Lower leg skin (tissue), 4 donors: ENCODE measurements at places on chromosomes 5 and 9.

- DNase-seq, result no peak
Observed at GRCh38 chr5:40046792-40047191, 622.0 kb upstream of the DAB2 start.

DNA sequence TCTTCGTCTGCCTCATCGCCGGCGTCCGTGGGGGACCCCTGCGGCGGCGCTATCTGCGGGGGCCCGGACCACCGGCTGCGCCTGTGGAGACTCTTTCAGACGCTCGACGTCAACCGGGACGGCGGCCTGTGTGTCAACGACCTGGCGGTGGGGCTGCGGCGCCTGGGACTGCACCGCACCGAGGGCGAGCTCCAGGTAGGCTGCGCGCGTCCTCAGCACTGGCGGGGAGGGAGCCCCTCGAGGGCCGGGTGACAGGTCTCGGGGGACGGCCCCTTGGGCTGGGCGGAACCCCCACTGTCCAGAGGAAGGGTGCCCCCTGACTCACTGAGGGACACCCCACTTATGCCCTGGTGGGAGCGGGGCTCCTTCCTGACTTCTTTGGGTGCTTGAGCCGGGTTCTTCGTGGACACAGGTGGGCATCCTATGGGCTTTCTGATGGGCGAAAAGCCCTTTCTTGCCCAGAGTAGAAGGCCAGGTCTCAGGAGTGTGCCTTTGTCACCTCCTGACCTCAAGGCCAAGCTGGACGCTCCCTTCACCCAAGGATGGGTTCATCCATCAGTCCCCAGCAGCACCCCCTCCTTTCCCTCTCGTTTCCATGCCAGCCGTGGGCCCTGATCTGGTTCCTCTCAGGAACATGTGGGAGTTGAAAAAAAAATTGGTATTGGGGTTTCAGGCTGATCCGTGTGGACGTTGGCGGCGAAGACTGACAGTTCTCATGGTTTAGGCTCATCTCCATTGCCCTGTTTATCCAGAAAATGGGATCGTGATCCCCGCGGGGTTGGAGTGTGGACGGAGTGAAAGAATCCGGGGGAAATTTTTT lies 564 bp downstream of the SLC25A25 start:
- DNase-seq, result peak; percentile 92

GRCh38 chr9:6414247-6414641 lies 1.2 kb downstream of the UHRF2 start:
- DNase-seq, result no peak

DNA sequence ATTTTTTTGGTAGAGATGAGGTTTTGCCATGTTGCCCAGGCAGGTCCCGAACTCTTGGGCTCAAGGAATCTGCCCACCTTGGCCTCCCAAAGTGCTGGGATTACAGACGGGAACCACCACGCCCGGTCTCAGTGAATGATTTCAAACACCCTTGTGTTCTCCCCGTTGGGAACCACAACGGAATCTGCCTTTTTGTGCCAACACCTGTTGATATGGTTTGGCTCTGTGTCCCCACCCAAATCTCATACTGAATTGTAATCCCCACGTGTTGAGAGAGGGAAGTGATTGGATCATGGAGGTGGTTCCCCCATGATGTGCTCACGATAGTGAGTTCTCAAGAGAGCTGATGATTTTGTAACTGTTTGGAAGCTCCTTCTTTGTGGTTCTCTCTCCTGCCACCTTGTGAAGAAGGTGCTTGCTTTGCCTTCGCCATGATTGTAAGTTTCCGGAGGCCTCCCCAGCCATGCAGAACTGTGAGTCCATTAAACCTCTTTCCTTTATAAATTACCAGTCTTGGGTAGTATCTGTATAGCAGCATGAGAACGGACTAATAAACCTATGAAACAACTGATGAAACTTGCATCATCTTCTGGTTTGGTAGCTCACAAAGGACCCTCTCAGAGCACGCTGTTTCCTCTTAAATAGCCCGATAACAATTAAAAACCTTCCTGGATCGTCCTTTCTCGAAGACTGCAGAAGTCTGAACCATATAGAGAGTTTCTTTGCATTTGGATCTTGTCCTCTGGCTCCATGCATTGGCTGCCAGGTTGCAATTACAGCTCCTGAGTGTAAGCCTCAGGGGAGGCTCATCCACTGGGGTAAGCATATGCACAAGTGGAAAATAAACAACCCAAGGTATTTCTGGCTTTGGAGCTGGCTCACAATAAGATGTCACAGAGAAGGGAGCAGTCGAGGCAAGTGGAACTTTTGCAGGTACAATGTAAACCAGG lies 91.5 kb downstream of the SPRY4 start:
- no peak for DNase-seq

DNA sequence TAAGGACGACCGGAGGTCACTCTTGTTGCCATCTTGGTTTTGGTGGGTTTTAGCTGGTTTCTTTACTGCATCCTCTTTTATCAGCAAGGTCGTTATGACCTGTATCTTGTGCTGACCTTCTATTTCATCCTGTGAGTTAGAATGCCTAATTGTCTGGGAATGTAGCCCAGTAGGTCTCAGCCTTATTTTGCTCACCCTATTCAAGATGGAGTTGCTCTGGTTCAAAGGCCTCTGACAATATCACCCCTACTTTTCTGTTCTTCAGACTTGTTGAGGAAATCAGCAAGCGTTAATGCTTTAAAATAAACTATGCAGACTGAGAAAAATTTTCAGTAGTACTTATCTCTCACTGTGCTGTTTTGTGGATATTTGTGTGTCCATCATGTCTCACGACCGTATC lies 92.6 kb downstream of the MTRR start:
- DNase-seq, result no peak

- DNase-seq, result peak; percentile 45
Observed at GRCh38 chr9:132507670-132508469, 74.5 kb upstream of the BARHL1 start.

DNA sequence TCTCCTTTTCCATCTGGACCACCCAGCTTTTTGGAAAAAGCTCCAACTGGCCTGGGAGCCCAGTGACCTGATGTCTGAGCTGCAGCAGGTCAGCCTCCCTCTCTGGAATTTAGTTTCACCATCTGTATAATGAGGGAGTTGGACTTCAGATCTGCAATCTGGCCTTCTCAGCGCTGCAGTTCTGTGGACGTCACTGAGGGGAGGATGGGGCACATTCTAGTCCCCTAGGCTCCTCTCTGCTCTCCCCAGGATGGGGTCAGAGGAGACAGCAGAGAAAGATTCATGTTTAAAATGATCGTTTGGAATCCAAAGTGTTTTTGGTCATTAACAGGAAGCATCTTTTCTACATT lies 10.2 kb downstream of the OR13J1 start:
- DNase-seq, result peak; percentile 9
